ENCODE measurements at places on chromosomes 1 and 21. TPM values are rescaled to one million over a fixed set of nuclear protein-coding genes. Genes with fewer than 3 reads are reported as not detected.

- DNase-seq: no peak
Observed at GRCh38 chr1:68955424-68955823, 458.5 kb upstream of the DEPDC1 start.

- no peak for DNase-seq
Observed at GRCh38 chr1:169884634-169885033, 9.1 kb downstream of the SCYL3 start.

GRCh38 chr1:173414136-173414535 lies 63.0 kb upstream of the PRDX6 start:
- DNase-seq: peak; percentile 87

The ADCY10 gene
- not detected for total RNA-seq

DNA sequence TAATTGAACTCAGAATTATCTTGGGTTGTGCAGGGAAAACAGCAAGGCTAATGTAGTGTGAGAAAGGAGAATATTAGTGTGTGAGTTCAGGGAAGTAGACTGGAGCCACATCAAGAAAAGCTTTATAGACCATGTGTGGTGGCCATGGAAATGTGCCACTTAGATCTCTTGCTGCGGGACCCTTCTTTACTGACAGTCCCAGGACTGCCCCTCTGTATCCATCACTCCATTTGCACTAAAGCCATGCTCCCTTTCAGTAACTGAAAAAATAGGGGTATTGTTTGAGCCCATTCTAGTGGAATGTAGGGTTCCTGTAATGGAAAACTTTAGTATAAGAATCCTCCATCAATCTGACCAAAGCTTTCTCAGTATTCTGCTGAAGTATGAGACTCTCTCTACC lies 32.3 kb downstream of the SAMSN1 start:
- DNase-seq: no peak

DNA sequence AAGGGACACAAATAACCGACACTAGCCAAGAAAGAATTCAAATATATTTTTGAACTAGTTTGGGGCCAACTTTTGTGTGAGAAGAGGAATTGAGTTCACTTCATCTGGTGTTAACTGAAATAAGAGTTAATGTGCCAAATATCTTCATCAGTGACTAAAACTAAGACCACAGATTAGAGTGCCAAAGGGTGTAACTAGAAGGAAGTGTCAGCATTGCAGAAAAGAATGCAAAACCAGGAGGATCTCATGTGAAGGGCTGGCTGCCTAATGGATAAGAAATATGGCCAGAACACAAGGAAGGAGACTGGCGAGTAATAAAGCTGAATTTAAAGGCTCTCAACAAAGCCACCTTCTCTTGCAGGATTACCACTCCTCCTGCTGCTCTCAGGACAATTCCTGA lies 61.8 kb upstream of the LRRC8D start:
- DNase-seq: no peak

DNA sequence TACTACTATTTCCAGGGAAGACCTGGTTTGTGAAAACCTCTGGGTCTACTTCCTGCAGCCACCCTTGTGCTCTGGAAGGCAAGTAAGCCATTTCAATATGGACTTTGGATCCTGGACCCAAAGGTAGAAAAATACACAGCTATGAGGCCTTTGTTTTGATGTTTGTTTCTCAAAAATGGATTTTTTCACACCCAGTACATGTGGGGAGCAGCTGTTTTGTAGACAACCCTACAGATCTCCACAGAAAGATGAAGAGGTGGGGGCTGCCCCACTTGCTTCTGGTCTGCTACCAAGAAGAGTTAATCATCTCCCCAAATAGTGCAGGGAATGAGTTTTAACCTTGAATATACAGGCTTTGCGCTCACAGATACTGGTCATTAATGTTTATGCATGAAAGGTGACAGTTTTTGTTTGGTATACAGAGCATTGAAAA lies 29.2 kb downstream of the ZNF281 start:
- DNase-seq: peak; percentile 25

DNA sequence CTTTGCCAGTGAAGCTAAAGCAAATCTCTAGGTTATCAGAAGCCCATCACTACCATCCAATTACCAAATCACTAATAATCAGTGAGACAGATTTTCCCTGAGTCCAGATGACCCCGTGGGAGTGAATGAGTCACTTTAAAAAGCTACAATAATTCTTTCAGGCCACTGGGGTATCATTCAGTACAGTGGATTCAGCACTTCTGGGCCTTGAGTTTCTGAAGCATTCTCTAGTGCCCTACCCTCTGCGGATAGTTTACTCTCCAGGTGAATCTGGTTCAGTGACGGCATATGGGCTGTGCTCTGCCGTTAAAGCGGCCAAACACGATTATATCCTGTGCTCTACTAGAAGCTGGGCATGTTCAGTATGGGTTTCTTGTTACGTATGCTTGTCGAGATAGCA lies 26.1 kb downstream of the NR5A2 start:
- no peak for DNase-seq

The CACNA1S gene
- not detected for total RNA-seq

DNA sequence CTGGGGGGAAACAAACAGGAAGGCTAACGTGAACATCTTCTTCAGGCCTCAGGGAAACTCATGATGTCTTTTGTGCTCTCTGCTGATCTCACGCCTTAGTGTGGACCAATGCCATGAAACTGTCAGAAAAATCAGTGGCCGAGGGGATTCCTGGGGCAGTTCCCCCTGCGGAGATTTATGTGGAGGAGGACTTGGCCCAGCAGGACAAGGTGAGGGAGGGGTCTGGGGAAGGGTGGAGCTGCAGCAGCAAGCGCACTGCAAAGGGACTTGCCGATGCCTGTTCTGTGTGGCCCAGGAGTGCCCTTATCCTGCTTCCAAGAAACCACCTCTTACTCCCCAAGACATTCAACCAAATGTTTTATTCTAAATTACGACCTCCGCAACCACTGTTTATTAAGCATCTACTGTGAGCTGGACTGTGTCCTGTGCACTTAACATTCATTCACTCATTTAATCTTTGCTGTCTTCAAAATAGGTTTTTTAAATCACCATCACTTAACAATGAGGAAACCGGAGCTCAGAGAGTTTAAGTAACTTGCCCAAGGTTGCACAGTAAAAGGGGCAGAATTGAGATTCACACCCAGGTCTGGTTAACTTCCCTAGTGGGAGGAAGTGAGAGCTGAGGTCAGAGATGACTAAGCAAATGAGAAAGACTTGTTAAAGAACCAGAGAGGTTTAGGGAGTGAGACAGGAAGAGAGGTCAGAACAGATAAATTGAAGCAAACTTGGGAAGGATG lies 49.7 kb downstream of the FHAD1 start:
- no peak for DNase-seq

The HES5 gene
- total RNA-seq: not detected

GRCh38 chr1:27658951-27659496 lies 13.0 kb downstream of the IFI6 start:
- DNase-seq: peak; percentile 52

DNA sequence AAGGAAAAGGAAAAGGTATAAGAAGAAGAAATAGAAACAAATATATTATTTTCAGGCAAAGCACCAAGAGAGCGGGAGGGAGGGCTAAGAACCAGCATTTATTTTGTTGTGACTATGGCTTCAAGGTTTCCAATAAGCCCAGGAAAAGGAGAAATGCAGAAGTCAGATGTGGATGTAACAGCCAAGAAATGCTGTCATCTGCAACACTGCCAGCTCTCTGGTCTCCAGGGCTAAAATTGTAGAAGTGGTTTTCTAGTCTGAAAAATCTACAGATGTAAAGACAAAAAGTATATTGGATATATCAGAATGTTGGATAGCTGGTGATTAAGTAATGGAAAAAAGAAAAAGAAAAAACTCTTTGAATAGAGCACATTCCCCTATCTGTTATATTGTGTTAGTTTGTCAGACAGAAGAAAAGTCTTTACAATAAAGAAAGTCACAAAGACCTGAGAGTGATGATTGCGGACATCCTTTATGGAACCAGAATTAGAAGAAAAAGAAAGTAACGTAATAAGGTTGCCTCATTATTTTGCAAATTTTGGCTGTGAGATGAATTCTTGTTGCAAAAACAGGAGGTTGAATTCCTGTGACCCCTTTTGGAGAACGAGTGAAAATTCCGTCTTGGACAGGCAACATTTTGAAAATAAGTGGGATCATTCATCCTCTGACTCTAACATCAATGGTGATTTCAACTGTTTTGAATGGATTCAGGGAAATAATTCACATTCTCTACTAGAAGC lies 938.1 kb downstream of the TTLL7 start:
- no peak for DNase-seq

DNA sequence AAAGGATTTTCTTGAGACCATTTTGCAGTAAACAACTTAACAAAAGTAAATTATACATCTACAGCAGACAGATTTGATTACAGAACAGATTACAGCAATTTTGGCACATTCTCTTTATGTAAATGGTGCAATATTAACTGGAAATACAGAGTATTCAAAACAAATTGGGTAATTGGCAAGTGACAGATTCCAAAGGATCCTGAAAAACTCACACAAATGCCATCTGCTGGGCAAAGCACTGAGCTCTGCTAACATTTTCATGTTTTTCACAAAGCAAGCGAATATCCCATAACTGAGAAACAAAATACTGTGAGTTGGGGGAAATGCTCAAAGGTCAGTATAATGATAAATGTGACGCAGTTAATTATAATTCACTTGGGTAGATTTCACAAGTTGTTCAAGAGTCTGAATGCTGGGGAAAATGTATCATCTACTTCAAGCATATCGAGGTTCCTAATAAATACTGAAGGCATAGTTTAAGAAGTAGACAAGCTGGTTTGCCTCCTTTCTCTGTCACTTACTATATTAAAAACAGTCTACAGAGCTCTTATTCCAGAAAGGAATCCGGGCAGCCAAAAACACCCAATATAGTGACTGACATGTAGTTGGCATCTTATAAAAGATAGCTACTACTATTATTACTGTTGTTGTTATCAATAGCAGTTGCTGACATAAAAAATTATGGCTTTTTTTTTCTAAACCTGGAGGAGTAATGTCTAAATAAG lies 75.8 kb upstream of the SDC3 start:
- DNase-seq: no peak

The CNKSR1 gene
- total RNA-seq: 2.7 TPM

The ABCG1 gene
- 17.3 TPM for total RNA-seq

DNA sequence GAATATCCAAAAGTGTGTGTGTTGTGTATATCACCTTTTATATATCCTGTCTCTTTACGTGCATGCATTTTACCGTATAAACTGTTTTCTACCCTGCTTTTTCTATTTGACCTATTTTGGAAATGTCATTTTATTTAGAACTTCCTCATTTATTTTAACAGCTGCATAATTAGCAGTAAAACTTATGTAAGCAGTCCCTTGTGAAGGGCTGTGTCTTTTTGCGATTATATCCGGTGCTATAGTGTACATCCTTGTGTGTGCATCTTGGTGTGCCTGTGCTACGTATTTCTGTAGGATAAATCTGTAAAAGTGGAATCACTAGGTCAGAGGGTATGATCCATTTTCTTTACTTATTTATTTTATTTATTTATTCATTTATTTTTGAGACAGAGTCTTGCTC lies 7.2 kb downstream of the LGALS8 start:
- DNase-seq: no peak

- no peak for DNase-seq
Observed at GRCh38 chr21:8991968-8992621, 1529.3 kb upstream of the TPTE start.

GRCh38 chr1:147080671-147081394 lies 91.4 kb downstream of the PRKAB2 start:
- no peak for DNase-seq

DNA sequence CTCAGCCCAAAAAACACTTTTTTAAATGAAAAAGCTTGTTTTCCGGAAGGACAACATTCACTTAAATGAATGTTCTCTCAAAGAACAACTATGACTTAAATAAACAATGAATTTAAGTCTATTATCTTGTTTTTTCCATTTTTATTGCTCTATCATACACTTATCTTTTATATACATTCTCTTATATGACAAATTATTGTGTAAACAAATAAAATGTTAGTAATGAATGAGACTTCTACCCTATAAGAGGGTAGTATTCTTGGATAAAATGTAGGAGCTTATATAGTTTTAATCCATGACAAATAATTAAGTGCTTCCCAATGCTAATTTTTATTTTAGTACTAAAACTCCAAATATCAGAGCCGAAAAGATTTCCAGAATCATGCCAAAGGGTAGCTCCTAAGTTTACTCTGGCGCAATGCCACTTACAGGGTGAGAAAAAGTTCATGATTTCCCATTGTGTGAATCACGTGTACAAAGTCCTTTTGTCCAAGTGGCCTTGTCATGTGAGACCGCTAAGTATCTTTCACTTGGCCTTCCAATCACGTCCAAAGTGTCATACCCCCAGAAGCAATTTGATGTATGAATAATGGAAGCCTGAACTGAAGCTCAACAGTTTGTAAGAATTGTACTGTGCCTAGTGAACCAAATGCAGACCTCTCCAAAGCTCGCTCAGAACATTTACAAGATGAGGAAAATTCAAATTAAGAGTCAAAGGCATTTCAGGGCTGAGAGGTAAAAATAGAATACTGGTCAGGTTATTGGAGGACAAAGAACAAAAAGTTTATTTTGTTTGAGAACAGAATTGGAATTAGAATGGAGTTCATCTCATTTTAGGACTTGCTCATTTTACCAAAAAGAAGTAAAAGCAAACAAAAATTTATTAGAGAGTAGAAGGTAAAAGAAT lies 56.6 kb upstream of the C1orf21 start:
- no peak for DNase-seq

- no peak for DNase-seq
Observed at GRCh38 chr1:115877511-115877910, 36.6 kb upstream of the NHLH2 start.

- no peak for DNase-seq
Observed at GRCh38 chr1:30807318-30808066, 49.9 kb upstream of the LAPTM5 start.

The SERTAD4 gene
- total RNA-seq: not detected

DNA sequence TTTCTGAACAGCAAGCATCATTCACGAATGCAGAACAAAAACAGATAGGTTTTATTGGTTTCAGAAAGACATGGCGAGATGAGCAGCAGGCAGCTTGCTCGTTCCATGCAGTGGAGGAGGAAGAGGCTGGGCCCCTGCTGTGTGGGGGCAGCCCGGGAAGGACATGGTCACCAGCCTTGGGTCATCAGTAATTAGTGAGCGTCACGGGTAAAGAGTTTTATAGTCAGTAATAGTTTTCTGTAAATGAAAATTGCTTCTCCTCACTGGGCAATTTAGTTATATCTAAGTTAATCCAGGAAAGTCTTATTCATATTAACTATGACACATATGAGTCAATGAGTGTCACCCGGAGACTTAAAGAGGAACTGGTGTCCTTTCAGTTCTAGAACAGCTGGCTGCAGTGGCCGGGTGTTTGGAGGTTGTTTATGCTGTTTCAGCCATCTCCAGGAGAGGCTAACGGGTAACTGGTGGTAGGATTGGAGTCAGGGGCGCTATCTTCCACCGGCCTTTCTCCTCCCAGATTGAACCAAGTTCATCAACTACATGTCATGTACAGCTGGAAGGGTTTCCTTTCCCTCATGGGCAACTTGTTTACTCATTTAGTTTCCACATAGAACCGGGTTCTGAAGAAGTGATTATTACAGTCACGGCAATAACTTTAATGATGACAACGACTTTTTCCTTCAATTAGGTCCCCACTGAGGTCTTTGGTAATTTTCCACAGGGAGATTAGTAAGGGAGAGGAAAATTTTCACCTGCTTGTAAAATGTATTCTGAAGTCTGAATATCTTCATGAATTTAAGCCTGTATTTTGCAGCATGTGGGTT lies 34.6 kb upstream of the SLC45A1 start:
- peak; percentile 12 for DNase-seq

GRCh38 chr1:19712928-19713327 lies 48.3 kb downstream of the HTR6 start:
- DNase-seq: no peak

The EFNA1 gene
- not detected for total RNA-seq
